CMK (cell line): ENCODE measurements at places on chromosomes 12 and 14.

GRCh38 chr12:52395761-52396434, 10.2 kb downstream of the KRT82 start:
- no peak for DNase-seq

GRCh38 chr12:130970165-130970907, 16.6 kb downstream of the ADGRD1 start:
- DNase-seq, result no peak

DNA sequence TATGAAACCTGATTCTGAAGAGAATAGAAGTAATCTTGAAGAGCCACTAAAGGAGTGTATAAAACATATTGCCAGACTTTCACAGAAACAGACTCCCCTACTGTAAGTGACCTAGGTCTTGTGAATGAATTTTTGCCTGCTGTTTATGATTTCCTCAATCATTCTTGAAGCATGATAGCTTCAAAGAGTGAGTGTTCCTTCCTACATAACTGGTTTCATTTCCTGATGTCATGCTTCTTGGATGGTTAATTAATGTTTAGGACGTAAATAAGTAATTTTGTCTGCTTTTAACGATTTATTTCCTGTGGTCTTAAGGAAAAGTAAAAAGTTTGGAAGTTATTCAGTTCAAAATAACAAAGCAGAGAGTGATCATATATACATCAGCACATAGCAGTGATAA, 129.8 kb downstream of the PIK3C2G start:
- no peak for DNase-seq

GRCh38 chr12:119341020-119341419, 6.5 kb downstream of the CCDC60 start:
- DNase-seq, result no peak

DNA sequence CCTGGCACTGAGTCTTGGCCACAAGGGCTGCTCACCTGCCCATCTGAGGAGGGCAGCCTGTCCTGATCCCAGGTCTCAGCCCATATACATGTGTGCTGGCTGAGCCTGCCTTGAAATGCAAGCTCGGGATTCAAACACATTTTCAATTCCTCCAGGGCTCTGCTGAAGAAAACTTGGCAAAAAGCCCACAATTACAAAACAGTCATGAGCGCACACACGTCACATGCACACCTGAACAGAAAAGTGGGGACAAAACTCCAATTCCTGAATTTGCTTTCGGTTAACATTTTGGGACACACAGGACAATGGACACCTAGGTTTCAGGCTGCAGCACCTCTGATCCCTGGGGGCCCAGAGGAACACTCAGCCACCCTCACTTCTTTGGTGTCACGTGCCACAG, 113.9 kb downstream of the RBM19 start:
- no peak for DNase-seq

DNA sequence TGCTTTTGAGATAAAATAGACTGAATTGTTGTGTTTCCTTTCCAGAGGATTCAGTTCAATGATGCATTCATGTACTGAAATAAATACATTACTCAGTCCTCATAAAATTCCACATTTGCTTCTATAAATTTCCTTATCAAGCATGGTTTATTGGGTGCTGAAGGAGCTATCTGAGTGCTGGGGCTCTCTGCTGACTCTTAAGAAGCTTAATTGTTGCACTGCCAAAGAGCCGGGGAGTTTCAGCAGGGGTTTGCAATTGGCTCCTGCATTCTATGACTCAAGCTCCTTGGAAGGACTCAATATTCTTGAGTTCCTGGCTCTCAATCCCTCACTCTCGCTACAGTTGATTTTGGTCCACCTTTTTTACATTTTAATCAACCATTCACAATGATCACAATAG, 69.8 kb upstream of the PYGL start:
- no peak for DNase-seq

GRCh38 chr12:76103958-76104357, 19.5 kb upstream of the NAP1L1 start:
- no peak for DNase-seq

DNA sequence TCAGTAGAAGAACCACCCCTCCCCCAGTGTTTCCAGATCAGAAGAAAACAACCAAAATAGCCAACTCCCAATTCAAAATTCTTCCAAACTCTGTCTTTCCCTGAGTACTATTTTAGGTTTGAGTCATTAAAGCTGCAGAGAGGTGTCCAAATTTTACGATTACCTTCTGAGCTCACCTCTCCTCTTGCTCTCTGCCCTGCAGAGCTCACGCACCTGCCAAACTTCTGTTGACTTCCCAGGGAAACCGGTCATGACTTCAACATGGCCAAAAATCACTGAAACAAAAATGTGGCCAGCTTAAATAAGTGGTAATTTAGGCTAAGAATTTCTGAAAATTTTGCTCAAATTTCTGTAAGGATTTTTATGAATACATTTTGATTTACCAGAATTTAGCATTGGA, 70.9 kb upstream of the OTX2 start:
- DNase-seq, result no peak

DNA sequence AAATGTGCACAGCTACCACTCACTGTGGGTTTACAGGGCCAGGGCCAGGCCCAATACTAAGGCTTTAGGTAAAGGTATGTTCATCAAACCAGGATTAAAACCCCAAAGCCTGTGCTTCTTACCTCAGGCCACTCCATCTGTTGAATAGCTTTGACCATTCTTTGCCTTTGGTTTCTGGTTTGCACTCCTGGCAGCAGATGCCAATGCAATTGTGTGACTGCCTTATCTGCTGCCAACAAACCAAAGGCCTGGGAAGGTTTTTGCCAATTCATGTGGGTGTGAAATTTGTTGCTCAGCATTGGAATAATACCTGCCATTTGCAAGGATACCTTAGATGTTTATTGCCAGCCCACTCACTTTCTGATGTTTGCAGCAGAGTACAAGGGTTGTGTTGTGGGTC, 221.6 kb downstream of the C12orf75 start:
- DNase-seq, result no peak

DNA sequence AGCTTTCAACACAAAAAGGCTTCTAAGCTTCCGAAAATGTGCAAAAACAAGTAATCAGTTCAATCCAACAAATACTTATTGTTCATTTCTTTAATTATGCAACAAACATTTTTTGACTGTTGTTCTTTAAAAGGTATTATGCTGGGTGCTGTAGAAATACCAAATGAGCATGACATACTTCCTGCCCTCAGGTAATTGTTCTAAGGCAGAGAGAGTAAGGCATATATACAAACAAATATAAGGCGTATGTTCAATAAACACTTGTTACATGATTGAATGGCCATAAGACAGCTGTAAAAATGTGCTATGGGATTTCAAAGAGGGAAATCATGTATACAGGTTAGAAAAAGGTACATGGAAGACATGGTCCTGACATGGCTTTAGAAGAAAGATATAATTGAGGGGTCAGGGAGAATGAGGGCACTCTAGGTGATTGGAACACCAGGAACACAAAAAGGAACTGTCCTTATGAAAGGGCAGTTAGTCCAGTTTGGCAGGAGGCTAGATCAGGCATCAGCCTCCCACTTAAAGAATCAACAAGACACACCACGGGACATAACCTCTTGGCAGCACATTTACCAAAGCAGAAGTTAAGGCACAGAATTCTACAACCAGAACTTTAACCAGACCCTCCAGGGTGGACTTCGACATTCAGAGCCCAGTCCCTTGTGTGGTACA, 135.8 kb upstream of the SCAF11 start:
- DNase-seq, result no peak

GRCh38 chr14:97120611-97121031, 323.4 kb downstream of the VRK1 start:
- DNase-seq, result no peak

DNA sequence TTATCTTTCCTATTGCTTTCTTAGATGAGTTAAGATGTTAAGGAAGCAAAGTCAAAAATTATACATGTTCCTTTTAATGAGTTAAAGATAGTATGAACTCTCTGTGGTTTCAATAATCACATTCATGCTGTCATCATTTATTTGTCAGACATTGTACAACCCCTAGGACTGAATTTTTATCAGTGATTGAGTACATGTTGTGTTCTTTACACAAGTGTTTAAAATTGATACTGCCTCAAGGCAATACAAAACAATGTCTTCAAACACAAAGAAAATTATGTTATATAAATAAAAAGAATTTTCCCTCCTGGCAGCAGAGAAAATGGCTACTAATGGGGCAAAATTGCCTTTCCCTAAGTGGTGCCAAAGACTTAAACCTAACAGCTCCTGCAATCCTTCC, 34.6 kb upstream of the KCNJ8 start:
- no peak for DNase-seq

- DNase-seq, result no peak
These were observed 38.8 kb upstream of the TDRD9 start for GRCh38 chr14:103889313-103890051.

GRCh38 chr12:42135259-42135814, 9.3 kb downstream of the GXYLT1 start:
- DNase-seq, result no peak

DNA sequence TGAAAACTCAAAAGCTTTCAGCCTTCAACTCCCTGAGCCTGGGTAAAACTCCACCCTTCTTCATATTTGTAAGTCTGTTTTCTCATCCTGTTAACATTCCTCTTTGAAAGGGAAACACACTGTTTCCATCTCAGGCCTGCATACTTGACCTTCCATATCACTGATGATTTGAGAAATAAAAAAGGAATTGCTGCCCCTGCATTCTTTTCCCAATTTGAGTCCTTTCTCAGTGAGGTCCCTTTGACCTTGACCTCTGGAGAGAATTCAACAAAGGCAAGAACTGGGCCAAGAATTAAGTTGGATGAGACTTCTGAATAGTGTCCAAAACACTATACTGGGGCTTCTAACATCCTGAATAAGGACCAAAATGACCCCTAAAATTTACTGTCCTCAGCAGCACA, 108.0 kb downstream of the AEBP2 start:
- no peak for DNase-seq

GRCh38 chr14:76151398-76152332, at the start of gene GPATCH2L:
Gene GPATCH2L (plus strand): TSS chr14:76151922. CDS start chr14:76154364, 2,442 bp downstream.
- peak; percentile 77 for DNase-seq

- DNase-seq, result no peak
These were observed 243.1 kb downstream of the BCAT1 start for GRCh38 chr12:24705741-24706358.

DNA sequence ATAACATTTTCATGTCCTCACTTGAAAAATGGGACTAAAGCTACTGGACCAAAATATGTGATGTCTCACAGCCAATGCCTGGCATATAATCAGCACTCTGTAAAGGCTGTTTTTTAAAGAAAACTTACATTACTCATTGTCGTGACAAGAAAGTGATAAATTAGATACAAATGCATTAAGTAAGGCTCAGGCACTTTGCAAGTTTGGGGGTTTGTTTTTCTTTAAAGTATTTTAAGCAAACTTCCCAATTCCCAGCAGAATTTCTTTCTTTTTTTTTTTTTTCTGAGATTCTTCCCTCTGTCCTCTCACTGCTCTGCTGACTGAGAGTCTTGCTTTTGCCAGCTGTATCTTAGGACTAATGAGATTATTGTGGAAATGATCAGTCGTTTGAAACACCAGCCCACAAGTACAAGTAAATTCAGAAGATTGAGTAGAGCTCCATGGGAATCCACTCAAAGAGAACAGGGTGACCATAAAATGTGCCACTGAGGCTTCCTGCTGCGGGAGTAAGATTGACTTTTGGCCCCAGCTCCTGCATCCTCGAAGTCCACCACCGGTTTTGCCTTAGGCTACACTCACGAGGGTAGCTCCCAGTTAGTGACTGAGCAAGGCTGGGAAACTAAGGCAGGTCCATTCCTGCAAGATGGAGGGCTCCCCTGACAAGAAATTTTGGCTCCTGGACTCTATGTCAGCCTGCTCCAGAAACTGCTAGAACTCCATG, 82.8 kb downstream of the TMTC1 start:
- no peak for DNase-seq

DNA sequence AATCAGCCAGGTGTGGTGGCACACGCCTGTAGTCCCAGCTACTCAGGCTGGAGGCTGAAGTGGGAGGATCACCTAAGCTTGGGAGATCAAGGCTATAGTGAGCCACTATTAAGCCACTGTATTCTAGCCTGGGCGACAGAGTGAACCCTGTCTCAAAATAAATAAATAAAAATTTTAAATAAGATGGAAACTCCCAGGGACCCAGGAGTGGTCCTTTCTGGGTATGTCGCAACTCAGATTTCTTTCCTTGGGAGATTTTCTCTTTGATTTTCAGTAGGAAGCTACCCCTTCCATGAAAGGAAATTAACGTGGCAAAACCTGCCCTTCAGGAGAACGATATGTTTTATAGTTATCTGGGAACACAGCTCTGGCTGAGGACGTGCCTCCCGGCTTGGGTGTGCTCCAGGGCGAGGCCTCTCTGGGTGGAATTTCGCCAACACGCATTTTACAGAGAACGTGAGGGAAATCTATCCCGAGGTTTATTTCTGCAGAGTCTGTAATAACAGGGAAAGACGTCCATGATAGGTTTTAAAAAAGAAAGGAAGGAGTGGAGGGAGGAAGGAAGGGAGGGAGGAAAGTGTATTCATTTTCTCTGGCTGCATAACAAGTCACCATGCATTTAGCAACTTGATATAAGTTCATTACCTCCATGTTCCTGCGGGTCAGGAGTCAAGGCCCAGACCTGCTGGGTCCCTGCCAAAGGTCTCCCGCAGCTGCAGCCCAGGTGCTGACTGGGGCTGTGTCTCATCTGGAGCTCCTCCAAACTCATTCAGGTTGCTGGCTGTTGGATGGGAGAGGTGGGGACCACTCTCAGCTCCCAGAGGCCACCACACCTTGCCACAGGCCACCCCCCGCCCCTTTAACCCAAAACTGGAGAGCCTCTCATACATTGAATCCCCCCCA, 80.6 kb upstream of the GSC start:
- DNase-seq, result no peak
